Stimulated activated CD8-positive, alpha-beta memory T cell treated with anti-CD3 and anti-CD28 coated beads, Interleukin-4, amount 100 ng/mL, for 48 hours (primary cell): ENCODE measurements at places on chromosomes 4 and X.

DNA sequence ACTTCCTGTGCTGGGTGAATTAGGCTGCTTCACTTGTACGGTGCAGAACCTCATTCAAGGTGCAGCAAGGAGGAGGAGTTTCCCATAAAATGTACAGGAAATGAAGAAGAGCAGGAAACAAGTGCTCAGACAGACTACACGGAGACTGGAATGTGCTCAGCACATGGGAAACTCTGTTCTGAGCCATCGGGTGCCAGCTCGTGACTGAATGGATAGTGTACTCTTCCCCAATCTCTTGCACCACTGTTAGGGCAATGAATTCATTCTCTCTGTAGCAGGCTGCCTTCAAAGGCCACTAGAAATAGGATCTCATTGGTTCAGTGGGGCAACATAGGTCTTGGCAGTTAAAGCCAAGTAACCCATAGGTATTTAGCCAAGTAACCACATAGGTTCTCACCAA lies 200.0 kb upstream of the LDB2 start:
- no peak for DNase-seq

DNA sequence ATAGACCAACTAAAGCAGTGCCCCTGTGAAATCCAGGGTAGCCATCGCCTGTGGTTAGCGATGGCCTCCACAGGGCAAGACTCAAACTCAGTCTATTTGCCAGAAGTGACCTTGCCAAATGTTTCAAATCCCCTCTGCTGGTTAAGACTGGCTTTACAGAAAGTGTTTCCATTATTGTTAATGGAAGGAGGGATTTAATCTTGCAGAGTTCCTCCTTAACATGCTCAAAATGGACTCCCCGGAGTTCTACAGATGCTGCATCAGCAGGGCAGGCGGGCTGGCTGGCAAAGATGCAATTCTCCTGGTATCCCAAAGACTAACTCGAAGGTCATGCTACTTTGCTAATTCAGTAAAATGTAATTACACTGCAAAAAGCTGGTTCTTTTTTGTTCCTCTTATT lies 313.0 kb upstream of the SLC7A11 start:
- no peak for DNase-seq

- DNase-seq = no peak
These were observed 36.5 kb upstream of the KLHL2 start for GRCh38 chr4:165170819-165171218.

GRCh38 chrX:136126872-136127406 lies 20.4 kb upstream of the FHL1 start:
- DNase-seq = no peak

- DNase-seq = no peak
These were observed 51.6 kb upstream of the HDAC8 start for GRCh38 chrX:72624194-72624593.

GRCh38 chr4:5976431-5976830 lies 41.8 kb downstream of the C4orf50 start:
- DNase-seq = no peak

- DNase-seq = no peak
These were observed 68.9 kb downstream of the MAP3K15 start for GRCh38 chrX:19446397-19446796.

DNA sequence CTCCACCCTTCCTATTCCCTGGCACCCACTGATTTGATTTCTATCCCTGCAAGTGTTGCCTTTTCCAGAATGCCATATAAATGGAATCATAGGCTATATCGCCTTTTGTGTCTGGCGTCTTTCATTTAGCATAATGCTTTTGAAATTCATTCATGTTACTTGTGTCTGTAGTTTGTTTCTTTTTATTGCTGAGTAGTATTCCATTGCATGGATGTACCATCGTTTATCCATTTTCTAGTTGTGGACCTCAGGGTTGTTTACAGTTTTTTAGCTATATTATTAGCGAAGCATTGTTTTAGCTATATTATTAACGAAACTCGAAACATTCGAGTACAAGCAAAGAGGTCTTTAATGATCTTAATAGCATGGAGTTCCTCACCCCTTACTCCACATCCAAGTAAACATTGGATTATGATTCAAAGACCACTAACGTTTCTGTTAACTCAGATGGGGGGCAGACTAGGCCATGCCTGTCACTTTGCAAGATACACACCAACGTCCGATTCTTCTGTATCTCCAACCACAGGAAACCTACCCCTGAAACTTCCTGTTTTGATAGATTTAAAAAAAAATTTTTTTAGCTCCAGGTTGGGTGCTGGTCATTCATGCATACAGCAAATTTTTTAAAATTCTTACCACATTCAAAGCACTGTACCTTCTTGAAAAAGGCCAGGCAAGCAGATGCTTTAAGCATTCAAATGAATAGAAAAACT lies 1.1 kb downstream of the DCK start:
- DNase-seq = no peak
